ENCODE measurements at places on chromosomes 11 and 22. TPM values are rescaled to one million over a fixed set of nuclear protein-coding genes. Genes with fewer than 3 reads are reported as not detected.

Gene C1QTNF5
- not detected for total RNA-seq

Gene SLC2A11
- 8.1 TPM for total RNA-seq

Gene JAM3
- total RNA-seq = 15.0 TPM

Gene DNAJB7
- not detected for total RNA-seq

Gene LRP4
- 0.38 TPM for total RNA-seq

Gene SMIM35
- 0.13 TPM for total RNA-seq

Gene RBFOX2
- 7.1 TPM for total RNA-seq

Gene MEI1
- 31.1 TPM for total RNA-seq
